Left hindlimb (tissue), 1 donor: ENCODE measurements at places on chromosomes 7 and 10.
A peak's percentile ranks its signal among the peaks of the same experiment; 100 is the strongest.

DNA sequence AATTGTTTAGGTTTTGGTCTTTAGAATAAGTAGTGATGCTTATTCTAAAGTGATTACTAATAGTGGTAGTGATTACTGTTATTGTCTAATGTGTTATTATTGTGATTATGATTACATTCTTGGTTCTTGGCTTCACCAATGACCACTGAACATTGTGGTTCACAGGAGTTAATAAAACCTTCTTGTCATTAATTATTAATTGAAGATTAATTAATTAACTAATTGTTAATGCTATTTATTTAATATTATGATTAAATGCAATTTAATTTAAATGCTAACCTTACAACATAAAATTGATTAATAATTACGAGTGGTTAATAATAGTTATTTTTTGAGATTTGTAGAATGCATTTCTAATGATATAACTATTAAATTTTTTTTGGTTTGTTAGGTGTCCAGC, 747.7 kb upstream of the POM121L12 start:
- no peak for DNase-seq

DNA sequence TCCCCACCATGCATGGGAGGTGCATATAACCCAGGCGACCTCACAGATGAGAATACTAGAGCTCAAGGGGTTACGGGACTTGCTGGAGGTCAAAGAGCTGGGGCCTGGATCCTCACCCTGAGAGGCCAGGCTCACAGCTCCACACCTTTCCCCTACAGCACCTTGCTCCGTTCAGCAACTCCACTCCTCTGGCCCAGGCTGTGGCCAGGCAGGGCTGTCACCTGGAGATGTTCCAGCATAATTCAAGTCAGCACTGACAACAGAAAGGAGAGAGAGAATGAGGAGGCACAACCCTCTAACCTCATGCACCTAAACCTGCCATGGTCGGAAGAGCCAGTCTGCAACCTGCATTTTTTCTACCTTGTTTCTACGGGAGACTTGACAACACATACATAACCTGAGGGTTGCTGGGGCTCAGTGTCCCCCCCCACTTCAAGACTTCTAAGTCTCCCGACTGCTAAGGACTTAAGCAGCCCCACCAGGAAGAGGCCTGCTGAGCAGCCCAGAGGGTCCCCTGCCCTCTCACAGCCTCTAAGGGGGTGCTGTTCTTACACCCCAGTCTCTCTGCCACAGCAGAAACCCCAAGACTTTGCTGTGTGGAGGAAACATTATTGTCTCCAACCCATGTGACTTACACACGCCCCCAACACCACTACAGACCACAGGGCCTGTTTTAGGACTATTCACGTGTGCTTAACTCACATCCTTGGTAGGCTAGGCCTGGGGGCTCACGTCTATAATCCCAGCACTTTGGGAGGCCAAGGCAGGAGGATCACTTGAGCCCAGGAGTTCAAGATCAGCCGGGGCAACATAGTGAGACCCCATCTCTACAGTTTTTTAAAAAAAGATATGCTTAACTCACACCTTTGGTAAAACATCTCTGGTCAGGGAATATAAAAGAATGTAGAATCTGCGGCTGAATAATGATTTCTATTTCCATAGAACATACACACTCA, 175.6 kb downstream of the FAM107B start:
- no peak for DNase-seq

- DNase-seq, result no peak
These were observed 39.7 kb upstream of the TNKS2 start for GRCh38 chr10:91758303-91759146.

DNA sequence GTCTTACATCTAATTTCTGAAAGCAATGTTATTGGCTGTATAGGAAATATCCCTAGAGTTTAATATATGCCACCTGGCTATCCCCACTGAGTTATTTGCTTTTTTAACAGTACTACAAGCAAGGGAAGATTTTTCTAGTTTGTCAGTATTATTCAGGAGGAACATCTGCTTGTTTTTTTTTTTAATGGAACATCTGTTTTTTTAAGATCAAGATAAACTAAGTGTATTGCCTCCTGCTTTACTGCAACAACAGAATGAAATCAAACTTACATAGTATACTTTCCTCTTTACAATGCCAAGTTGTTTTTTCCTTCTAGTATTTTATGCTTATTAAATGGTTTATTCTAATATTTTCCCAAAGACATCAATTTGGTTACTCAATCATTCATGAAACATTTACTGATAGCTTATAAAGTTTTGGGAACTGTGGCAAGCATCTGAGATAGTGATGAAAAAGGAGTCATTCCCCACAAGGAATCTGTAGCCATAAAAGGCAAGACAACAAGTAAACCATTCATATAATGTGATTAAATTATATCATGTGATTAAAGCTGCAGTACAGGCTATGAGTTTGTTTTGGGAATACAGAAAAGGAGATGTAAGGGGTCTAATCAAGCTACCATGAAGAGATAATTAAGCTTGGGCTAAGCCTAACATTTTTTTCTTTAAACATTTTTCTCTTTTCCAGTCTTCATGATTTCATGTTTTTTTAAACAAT, 17.4 kb downstream of the MTPN start:
- no peak for DNase-seq

DNA sequence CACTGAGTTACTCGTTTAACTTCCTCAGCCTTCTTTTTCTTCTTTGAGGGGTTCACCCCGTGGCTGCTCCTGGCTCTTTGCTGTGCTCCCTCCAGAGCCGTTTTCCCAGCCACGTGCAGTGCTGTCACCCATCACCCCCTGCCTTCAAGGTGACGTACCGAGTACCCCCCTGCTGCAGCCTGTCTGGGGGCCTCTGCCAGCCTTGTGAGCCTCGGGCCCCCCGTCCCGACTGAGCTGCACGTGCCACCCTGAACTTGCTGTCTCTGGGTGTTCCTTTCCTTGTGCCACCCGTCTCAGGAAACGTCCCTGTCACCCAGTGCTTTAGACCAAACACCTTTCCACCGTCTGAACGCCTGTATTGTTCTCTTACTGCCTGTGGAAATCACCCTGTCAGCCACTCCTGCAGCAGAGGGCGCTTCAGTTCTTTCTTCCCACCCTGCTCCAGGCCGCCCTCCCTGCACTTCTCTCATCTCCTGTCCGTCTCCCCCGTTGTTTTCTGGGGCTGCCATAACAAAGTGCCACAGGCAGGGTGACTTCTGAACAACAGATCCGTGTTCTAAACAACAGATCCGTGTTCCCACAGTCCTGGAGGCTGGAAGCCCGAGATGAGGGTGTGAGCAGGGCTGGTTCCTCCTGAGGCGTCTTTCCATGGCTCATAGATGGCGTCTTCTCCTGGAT, 44.6 kb downstream of the WDR37 start:
- no peak for DNase-seq

- no peak for DNase-seq
These were observed 222.3 kb downstream of the PHTF2 start for GRCh38 chr7:78020874-78021249.

GRCh38 chr10:132250481-132251475, 57.0 kb downstream of the STK32C start:
- no peak for DNase-seq

DNA sequence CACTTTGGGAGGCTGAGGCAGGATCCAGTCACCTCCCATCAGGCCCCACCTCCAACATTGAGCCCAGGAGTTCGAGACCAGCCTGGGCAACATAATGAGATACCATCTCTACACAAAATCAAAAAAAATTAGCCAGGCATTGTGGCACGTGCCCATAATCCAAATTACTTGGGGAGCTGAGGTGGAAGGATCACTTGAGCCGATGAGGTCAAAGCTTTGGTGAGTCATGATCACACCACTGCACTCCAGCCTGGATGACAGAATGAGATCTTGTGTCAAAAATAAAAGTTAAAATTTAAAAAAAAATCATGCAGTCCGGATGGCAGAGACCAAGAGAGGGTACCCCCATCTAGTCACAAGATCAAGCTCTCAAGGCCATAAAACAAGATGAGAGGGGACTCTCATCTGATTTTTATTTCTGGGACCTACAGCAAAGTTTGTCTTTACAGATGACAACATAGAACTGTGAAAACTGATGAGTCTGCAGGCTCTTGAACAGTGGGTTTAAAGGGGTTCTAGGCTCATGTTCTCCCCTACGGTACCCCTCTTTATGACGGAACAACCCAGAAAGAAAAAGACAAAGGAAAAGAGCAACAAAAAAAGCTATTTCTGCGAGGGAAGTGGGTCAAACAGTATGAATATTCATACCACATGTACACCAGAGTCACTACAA, 28.9 kb upstream of the CREB3L2 start:
- no peak for DNase-seq

GRCh38 chr10:60944058-60944909, at the start of gene RHOBTB1:
Gene RHOBTB1, minus strand, starts transcription at chr10:60944185. Its CDS starts 32,643 bp downstream, at chr10:60911542.
- DNase-seq, result peak; percentile 92

- peak; percentile 90 for DNase-seq
These were observed 35.8 kb downstream of the GPER1 start for GRCh38 chr7:1123715-1124114.

DNA sequence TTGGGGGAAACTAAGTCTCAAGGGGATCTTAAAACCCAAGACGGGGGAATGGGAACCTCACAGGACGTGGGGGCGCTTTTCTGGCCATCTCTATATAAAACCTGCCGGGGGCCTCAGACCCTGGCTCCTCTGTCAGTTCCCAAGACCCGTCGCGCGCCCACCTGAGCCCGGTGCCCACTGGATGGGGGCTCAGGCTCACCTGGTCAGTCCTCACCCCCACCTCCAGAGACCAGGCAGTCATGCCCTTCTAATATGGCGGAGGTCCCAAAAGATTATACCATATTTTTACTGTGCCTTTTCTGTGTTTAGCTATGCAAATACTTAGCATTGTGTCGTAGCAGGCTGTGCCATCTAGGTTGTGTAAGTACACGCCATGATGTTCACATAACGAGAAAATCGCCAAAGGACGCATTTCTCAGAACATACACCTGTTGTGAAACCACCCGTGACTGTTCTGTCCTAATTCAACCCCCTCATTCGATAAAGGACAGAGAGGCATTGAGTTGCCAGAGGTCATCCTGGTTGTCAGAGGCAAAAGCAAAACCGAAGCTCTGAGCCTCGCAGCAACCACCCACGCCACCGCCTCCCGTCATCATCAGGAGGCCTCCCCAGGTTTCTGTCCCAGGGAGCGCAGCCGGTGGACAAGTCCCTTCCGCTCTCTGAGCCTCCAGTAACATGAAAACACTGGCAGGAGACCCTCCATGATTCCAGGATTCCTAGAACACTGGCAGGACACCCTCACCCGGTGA, 28.9 kb downstream of the OAT start:
- DNase-seq, result no peak

DNA sequence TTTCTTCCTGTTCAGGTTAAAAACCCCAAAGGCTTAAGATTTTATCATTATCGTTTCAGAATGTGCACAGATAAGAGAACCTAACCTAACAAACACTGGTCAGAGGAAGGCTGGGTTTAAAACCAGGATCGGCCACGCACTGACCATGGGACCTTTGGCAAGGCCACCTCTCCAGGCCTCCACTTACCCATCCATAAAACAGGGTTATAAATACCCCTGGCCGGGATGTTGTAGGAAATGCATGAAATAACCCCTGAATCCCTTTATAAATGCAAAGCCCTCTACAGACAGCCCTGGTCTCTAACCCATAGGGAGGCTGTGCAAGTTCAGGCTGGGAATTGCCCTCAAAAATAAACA, 418 bp downstream of the DEPP1 start:
- no peak for DNase-seq

DNA sequence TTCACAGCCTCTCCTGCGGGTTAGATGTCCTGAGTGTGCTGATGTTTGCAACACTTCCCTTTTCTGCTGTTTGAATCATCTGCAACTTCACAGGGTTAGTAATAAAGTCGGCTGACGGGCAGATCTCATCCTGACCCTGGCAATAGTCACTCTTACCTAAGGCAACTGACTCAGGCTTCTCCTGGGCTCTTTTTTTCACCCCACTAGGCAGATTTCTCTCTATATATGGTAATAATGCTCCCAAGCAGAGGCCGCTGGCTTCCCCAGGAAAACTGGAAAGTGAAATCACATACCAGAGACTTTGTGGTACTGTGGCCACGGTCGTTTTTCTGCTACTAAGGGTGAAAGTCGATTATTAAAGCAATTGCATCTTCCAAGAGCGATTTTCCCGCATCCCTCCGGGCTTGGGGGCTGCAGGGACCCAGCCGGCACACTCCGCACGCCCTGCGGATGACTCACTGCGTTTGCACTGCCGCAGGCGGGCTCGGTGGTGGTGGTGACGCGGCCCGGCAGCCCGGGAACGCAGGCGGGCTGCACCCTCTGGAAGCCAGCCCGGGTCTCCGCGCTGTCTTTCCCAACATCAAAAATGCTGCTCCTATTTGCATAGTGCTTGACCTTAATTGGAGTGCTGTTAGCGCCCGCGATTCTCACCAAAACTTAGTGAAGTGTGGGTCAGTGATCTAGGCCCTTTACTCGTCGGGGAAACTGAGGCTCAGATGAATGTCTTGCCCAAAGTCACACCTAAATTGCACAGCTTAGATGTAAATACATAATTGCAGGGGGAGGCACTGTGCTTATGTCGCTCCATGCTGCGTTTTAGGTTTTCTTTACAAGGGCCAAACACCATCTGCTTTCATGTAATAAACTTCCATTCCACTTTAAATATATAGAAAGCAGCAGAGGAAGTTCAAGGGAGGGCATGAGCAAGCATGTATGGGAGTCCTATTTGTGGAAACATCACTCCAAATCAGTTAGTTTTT, 47.6 kb upstream of the ITGB1 start:
- DNase-seq, result peak; percentile 76

- DNase-seq, result no peak
These were observed 173.4 kb downstream of the RNF216 start for GRCh38 chr7:5607951-5608656.

- DNase-seq, result peak; percentile 12
These were observed 846 bp upstream of the CALML5 start for GRCh38 chr10:5500162-5500670.

DNA sequence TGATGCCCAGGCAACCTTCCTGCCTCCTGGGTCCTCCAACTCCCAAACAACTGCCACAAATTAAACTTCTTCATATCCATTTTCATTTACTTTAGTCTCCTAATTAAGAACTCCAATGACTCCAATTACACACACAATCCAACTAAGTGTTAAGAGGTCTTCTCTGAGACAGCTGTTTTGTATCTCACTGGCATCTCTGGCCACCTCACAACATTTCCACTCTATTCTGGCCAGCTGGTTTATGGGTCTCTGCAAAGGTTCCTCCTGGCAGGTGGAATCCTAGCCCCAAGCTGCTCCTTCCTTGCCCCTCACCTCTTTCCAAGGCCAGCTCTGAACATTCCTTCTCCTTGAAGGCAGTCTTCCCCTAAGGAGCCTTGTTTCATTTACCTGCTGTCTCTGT, 123.1 kb upstream of the HPS1 start:
- no peak for DNase-seq

DNA sequence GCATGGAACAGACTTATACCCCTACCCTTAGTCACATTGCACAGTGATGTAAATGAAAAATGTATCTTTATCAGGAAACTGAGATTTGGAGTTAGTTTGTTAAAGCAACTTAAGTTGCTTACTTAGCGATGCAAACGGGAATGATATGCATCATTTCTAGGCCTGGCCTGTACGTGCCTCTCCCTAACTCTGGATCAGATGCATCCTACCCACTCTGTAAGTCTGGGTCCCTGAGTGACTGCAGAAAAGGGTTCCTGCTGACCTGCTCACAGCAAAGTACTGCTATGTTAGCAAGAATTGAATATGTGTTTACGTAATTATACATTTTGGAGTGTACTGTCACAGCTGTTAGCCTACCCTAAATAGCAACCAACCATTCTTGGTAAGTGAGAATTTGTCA, 30.7 kb upstream of the PRTFDC1 start:
- DNase-seq, result no peak
